ENCODE measurements at places on chromosomes 6 and 20.

DNA sequence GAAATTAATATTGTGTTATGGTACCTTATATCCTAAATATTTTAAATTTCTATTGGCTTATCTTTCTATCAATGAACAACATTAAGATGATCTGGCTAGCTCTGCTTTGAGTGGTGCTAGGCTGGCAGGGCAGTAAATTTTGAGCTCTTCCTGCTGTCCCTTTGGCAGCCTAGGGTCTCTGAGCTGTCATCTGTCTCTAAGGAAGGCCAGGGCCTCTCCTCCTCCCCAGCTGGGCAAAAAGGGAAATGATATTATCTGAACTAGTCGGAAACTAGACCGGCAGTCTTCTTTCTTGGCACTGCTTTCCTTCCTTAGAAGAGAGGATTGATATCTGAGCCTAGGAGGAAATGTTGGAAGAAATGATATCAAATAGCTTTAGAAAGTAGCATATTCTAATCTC, 176.7 kb upstream of the BTBD3 start:
- DNase-seq, result no peak

GRCh38 chr6:31906122-31906521, 4.2 kb upstream of the ZBTB12 start:
- no peak for DNase-seq

DNA sequence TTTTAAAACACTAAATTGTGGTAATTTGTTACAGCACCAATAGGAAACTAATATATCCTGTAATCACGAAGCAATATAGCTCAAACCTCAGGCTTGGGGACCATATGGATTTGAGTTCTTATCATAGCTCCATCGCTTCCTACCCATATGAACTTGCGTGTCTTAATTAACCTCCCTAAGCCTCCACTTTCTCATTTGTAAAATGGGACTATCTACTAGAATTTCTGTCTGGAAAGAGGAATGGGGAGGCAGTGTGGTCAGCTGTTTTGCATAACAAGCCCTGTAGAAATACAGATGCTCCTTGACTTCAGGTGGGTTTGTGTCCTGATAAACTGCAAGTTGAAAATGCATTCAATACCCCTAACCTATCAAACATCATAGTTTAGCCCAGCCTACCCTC, 17.1 kb downstream of the HLA-DOB start:
- DNase-seq, result no peak

- DNase-seq, result no peak
Measured at GRCh38 chr20:38997622-38998021, 35.5 kb downstream of the DHX35 start.

GRCh38 chr6:143882401-143882930, 18.2 kb downstream of the ZC2HC1B start:
- DNase-seq, result no peak

- no peak for DNase-seq
Measured at GRCh38 chr6:137806914-137807682, 60.0 kb upstream of the TNFAIP3 start.

DNA sequence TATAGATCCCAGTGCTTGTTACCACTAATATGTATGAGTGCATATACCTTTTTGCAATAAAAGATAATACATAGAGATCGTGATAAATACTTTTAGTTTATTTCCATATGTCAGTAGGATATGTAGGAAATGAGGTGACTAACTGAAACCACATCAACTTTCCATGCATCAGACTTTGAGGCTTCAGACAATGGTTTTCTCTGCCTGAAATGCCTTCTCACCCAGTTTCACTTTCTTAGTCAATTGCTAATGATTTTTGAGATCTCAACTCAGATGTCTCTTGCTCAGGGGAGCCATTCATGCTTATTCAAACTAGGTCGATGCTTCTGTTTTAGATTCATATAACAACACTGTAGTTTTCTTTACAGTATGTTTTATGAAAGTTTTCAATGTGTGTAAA, 626.6 kb upstream of the ADGRB3 start:
- DNase-seq, result no peak

GRCh38 chr6:17957498-17957897, 29.9 kb downstream of the KIF13A start:
- DNase-seq, result no peak

DNA sequence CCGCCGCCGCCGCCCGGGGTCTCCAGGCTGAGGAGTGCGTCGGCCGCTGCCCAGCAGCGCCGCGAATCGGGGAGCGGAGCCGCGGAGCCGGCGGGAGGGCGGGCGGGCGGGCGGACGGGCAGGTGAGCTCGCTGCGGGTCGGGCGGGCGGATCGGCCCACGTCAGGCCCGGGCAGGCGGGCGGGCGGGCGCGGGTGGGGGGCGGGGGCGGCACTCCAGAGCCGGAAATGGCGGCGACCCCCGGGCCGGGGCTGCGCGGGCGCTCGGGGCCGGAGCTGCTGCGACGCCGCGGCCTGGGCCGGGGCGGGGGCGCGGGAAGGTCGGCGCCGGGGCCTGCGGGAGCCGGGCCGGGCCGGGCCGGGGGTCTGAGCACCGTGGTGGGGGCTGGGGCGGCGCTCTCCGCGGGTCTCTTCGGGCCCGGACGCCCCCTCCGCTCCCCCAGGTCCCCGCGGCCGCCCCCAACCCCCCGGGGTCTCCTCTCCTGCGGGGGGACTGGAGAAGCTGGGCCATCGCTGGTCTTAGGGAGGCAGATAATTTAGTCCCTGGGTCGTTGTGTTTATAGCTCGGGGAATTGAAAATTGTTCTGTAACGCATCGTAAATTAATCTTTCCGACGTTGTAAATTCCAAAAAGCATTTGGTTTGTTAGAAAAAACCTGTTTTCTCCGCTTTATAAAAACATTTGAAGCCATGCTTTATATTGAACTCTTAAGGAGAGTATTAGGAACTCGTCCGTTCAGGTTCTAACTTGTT, 451 bp downstream of the DNAJC5 start:
- no peak for DNase-seq

GRCh38 chr6:1498491-1499113, 109.2 kb downstream of the FOXF2 start:
- DNase-seq, result no peak

DNA sequence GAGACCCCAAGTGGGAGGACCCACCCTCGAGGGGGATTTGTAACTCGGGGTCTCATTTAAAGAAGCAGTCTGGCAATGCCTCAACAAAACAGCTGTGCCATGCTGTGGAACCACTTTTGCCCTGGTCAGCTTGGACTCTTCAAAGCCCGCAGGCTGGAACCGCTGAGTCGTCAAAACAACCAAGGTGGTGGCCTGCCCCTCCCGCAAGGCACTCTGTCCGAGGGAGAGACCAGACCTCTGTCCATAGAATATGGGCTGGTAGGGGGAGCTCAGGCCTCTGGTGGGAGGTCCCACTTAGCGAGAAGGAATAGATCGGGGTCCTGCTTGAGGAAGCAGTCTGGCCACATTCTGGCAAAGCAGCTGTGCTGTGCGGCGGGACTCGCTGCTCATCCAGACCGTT, 208.1 kb downstream of the BCKDHB start:
- no peak for DNase-seq

GRCh38 chr20:1857466-1857865, 37.7 kb upstream of the SIRPA start:
- peak; percentile 77 for DNase-seq

DNA sequence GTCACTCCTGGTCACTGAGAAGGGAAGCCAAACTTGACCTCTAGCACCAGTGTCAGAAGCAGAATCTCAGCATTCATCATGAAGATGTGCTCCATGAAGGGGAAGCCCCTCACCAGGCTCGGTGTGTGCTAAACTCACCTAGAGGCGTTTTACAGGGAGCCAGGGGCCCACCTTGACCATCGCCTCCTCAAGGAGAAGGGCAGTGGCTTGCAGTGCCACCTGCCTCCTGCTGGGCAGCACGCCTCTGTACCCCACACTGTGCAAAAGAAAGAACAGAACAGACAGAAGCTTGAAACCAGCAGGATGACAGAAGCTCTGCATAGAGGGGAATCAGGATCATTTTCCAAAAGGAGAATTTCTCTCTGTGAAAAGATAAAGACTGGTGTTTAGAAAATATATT, 39.7 kb downstream of the NOX3 start:
- no peak for DNase-seq

GRCh38 chr6:145882121-145882531, 67.5 kb upstream of the FBXO30 start:
- no peak for DNase-seq

- DNase-seq, result no peak
Measured at GRCh38 chr6:156174031-156174890, 602.9 kb upstream of the ARID1B start.

GRCh38 chr6:139371421-139372203, 2.8 kb downstream of the CITED2 start:
- no peak for DNase-seq

- DNase-seq, result no peak
Measured at GRCh38 chr6:170272341-170273065, 18.4 kb downstream of the DLL1 start.

DNA sequence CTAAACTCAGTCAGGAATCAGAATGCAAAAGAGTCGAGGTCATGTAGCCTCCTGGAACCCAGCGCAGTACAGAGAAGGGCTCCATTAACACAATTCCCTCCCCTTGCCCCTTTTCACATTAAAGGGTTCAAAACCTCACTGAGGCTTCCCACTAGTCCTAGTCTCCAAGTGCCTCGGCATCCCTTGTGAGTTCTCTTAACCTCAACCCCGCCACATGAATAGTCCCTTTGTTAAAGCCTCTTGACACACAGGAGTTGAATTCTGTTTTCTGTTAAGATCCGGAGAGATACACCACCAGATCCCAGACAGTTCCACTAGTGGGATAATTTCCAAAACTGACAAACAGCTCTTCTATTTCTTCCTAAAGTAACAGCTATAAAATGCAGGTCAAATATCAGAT, 17.8 kb downstream of the PTPRT start:
- DNase-seq, result no peak

DNA sequence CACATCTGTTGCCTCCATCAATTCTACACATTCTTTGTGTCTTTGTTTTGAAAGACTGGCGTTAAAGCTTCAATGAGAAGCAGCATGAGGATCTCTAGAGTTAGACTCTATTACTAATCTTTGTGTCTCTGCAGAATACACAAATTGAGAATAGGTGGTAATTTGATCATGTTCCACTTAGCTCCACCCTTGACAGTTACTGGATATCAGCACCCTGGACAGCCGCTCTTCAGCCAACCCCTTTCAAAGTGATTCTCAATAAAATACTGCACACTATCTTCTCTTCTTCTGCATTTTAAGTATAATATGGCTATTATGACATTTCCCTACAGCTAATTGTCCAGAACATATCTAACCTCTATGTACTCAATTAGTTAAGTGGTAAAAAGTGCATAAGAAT, 54.3 kb upstream of the CNR1 start:
- no peak for DNase-seq

DNA sequence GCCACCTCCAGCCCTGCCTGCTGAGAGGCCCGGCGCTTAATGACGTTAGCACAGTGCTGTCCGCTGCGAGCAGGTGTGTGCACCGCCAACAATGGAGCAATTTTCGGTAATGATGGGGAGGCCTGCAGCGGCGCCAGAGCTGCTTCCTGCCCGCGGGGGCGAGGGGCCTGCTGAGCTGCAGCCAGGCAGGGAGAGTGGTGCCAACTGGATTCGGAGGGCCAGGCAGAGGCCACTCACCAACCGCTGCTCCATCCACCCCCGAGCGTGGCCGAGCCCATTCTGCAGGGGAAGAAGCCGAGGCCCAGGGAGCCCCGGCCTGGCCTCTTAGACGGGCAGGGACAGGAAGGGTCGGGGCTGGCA, 9.6 kb downstream of the HRH3 start:
- no peak for DNase-seq

DNA sequence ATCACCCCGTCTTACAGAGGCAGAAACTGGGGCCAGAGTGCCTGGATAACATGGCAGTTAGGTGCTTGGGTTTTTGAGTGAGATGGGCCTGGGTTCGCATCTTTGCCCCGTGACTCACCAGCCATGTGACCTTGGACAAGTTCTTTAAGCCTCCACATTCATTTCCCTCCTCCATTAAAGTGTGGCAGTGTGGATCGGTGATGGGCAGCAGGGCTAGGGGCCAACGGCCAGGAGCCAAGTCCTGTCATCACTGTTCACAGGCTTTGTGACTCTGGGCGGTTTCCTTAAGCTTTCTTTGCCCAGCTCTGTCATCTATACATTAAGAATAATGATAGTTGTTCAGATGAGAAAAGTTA, 85.5 kb upstream of the PMEPA1 start:
- no peak for DNase-seq

- DNase-seq, result no peak
Measured at GRCh38 chr6:119034827-119035458, 43.5 kb downstream of the FAM184A start.

GRCh38 chr6:42276034-42276890, 58.6 kb upstream of the MRPS10 start:
- DNase-seq, result no peak

DNA sequence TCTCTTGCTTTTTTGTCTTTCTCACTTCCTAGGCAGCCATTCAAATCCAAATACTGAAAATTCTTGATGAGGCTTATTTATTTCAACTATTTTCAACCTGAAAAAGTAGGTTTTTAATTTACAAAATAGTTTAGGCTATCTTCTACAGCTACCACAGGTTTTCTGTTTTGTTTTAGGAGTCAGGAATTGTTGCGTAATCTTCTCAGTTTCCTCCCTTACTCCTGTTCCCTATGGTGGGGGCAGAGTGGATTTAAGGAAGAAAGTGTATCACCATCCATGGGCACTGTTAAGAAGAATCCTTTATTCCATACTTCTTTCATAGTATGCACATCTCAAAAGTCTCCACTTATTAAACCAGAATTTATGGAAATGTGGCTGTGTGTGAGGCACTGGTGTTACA, 182.4 kb downstream of the KHDC1L start:
- no peak for DNase-seq

DNA sequence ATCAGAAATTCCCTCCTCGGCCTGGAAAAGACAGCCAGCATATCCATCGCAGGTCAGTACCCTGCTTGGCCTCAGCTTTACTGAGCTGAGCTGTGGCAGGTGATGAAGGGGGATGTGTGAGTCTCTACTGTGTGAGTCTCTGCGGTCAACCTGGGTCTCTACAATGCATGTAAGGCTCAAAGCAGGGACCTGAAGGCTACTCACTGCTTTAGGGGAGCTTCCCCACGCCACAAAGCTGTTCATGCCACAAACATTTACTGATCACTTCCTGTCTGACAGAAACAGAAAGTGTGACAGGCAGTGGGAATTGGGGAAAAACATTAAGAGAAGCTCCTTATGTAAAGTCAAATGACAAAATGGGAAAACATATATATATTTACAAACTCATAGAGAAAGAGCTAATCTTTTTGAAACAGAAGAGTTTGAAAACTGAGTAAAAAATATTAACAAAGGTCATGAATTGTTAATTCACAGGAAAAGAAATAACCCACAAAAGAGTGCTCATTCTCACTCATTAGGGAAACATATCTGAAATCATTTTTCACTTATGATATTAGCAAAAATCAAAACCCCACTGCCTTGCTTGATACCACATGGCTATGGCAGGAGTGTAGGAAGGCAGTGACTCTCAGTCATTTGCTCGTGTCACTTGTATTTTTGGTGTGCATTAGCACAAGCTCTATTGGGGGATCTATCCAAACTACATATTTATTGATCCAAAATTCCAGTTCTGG, 5.8 kb downstream of the BTN3A3 start:
- DNase-seq, result no peak

DNA sequence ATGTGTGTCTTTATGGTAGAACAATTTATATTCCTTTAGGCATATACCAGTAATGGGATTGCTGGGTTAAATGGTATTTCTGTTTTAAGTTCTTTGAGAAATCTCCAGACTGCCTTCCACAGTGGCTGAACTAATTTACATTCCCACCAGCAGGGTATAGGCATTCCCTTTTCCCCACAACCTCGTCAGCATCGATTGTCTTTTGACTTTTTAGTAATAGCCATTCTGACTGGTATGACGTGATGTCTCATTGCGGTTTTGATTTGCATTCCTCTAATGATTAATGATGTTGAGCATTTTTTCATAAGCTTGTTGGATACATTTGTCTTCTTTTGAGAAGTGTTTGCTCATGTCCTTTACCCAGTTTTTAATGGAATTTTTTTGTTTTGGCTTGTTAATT, 5.3 kb upstream of the TASP1 start:
- no peak for DNase-seq

Data from HL-60 (cell line).